ENCODE measurements at places on chromosomes 2 and 18.

GRCh38 chr2:136077107-136077506 is 40.8 kb downstream of the CXCR4 start:
- DNase-seq: no peak

GRCh38 chr18:70578480-70578879 is 289.6 kb downstream of the SOCS6 start:
- no peak for DNase-seq

DNA sequence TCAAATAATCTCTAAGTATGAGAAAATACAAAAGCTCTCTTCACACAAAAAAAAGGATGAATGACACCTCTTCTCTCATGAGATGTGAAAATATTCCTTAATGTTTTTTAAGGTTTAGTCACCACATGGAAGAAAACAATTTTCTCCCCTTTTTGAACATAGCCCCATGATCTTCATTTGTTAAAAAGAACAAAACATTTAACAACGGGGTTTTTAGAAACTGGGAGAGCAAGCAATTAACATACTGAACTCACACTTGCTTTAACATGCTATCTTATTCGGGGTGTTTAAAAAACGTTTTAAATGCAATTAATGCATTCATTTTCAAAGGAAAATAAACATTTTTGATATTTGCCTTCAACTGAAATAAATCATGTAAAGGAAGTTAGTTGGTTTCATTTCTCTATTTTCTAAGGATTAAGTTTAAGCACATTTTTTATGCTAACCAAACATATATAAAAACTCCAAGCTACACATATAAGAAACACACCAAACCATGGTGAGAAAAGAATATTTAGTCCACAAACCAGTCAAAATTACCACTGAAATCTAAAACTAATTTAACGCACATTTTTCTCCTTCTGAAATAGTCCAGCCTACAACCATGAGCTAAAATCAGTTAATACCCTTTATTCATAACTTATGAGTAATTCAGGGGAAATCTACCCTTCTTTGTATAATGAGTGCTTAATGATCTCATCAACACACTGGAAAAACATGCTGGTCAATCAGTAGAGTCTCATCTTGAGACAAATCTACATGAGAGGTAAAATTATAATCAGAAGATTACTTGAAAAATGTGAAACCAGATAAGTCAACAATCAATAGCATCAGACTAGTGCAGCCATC is 8.2 kb downstream of the FBXO11 start:
- no peak for DNase-seq

GRCh38 chr2:104788742-104789455 is 65.0 kb upstream of the POU3F3 start:
- DNase-seq: no peak

DNA sequence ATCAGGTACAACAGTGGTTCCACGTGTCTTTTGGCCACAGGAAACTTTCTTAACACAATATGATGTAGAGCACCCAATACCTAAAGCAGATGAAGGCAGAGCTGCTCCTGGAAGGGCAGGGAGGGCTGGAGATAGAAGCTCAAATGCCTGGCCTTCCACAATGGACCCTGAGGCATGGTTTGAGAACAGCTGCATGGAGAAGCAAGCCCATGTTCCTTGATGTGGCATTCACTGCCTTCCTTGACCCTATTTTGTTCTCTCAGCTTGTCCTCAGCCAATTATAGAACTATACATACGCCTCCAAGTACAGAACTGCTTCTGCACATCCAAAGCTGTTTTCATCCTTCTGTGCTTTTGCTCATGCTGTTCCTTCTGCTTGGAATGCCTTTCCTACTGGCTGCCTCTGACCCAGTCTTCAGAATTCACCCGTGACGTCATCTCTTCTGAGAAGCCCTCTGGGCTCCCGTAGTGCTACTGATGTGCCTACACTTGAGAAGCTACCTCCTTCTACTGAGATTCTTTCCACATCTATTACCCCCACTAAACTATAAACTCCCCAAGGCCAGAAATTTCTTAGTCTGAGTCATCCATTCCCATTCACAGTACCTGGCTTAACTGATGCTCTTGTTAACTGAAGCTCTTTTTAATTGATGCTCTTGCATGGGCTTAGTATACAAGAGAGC is 69.9 kb downstream of the CHRNA1 start:
- no peak for DNase-seq

- DNase-seq: no peak
Observed at GRCh38 chr2:98020992-98021713, 25.4 kb upstream of the TMEM131 start.

DNA sequence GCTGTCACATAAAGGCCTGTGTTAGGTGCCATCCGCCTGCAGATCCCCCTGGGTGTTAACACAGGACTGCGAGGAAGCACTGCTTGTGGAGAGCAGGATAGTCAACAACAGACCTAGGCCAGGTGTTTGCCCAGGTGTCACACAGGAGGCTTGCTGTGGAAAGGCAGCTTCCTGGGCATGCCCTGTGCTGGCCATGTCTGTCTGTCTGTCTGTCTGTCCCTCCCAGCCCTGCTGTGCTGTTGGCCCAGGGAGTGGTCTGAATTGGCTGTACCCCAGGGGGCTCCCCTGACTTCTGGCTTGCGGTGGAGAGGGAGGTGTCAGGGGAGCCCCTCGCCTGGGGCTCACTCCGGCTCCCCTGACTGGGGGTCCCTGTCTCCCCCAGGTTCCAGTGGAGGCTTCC is 53.2 kb downstream of the SH3BP4 start:
- DNase-seq: no peak

GRCh38 chr18:41767960-41768359 is 187.1 kb upstream of the PIK3C3 start:
- peak; percentile 67 for DNase-seq

GRCh38 chr18:36334798-36335197 is 37.3 kb downstream of the FHOD3 start:
- DNase-seq: no peak

DNA sequence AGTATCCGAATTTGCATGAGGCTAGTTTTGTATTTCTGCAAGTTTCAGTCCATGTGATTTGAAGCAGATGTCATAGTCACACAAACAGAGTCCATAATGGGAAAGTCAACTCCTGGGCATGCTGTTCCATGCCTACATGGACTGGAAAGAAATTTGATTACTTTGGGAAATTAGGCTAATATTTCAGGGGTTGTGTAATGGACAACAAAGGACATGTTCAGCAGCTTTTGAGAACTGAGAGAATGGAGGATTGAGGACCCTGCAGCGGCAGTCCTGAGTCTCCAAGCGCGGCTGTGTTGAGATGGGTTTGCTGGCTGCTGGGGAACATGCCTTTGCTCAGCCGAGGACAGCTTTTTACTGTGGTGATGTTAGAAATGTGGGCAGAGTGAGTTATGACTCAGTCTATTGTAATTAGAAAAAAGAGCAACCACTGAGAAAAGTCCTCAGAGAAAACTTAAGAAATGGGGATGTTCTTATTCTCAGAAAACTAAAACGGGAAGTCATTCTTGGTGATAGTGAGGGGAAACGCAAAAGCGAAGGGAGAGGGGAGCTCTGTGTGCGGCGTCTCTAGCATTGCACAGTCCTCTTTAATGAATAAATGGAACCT is 149.2 kb downstream of the FAM210A start:
- peak; percentile 55 for DNase-seq

GRCh38 chr18:64799376-64799775 is 650.5 kb upstream of the LINC00305 start:
- DNase-seq: no peak

DNA sequence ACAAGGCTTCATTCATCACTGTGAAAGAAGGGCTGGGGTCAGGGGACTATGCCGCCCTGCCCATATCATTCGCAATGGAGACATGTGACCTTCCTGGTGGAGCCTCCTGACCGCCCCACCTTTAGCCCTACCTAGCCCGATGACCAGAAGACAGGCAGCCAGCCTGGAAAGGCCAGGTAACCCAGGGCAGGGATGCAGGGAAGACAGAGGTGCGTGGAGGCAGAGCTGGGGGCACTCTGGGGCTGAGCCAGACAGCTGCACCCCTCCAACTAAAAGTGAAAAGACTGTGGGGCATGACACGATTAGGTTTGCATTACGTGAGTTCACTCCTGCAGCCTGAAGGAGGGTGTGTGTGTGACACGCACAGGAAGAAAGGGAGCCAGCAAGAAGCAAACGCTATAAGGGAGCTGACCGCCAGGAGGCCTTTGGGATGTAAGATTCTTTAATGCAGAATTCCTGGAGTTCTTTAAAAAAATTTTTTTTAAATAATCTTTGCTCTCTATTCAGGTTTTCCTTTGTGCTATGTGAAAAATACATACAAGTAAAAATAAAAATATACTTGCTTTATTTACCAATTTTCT is 3.7 kb upstream of the HES6 start:
- DNase-seq: no peak

DNA sequence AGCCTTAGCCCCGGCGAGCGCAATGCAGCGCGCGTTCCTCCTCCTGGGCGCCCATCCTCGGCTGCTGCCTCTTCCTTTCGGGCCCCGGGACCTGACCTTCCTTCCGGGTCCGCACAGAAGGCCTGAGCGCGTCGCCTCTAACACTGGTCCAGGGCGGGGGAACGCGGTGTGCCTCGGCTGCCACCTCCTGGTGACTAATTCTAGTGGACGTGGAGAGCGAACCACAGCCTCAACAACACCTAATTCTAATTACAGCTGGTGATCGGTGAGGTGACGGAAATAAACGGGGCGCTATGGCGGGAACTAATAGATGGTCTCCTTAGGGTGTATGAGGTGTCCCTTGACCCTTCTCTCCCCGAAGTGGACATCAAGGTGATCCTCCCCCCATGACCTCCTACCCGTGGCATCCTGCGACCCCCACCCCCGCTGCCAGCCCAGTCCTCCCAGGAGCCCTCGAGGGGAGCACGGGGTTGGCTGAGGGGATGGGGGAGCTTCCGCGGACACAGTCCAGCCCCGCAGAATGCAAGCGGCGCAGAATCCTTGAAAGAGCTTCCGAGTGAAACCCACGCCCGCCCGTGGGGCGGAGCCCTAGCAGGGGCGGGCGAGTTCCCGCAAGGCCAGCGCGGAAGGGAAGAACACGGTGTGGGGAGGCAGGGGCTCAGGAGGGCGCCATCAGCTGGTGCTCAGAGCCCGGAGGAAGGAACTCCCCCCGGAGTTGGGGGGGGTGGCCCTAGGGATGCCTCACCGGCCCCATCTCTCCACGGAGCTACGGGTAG is 12.8 kb upstream of the HMSD start:
- peak; percentile 90 for DNase-seq

DNA sequence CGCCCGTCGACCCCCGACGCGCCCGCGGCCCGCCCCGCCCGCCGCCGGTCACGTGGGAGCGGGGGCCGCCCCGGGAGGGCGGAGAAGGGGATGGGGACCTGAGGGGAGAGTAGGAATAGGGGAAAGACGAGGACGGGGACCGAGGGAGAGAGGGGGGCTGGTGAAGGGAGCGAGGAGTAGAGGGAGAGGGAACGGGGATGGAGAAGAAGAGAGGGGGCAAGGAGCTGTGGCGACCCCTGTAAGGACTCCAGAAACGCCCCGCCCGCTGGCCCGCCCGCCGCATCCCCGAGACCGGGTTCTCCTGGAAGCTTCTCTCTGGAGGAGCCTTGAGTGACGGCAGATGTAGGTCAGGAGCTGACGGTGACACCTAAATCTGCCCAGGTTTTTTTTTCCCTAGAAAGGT is 615 bp downstream of the ADNP2 start:
- DNase-seq: peak; percentile 79

DNA sequence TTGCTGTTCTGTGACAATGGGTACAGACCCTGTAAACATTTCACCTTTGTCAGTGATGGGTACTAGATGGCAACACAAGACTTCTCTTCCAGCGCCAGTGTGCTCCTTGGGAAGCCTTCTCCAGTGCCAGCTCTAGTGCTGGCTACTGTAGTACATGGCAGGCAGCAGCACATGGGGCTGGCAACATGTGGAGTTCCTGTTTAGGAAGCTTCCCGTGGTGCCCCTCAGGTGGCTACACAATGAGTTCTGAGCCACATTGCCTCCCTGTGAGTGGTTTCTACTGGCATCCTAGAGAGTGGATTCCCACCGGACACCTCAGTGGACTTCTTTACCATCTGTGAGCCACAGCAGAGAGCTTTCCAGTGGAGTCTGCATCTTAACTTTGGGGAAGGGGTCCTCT is 302.1 kb downstream of the CYRIA start:
- no peak for DNase-seq

GRCh38 chr18:45437366-45437765 is 177.9 kb upstream of the SLC14A2 start:
- no peak for DNase-seq

DNA sequence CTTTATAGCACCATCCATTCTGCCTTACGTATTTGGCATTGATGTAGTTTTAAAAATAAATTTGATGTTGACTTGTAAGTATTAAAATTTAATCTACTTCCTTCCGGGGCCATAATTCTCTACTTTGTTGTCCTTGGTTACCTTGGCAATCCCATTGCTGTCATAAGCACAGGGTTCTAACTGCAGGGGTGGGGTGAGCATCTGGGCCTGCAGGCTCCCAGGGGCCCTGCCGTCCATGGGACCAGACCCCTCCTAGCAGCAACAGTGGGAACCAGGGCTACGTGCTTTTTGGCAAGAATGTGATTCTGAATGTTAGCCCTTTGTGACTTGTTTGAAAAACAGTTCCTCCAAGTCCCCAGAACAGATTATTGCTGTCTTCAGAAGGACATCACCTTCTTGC is 4.9 kb downstream of the ASAP2 start:
- no peak for DNase-seq

DNA sequence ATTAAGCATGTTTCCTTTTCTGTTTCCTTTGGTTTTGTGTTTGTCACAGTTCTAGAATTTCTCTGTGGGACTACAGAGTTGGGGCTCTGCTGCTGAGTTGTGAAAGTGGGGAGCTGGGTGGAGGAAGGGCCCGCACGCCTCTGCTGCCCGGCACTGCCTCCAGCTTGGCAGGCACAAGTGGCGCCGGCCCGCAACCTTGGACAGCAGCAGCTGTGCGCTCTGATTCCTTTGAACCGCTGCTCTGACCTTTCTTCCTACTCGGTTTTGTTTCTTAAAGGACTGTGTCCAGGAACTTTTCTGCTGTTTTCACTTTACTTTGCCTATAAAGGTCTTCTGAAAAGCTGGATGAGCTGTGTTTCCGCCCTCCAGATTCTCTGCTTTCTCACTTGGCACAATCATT is 137.6 kb upstream of the ALPP start:
- DNase-seq: no peak

GRCh38 chr2:57881998-57882888 is 164.4 kb upstream of the VRK2 start:
- peak; percentile 15 for DNase-seq

GRCh38 chr18:77111449-77111848 is 21.1 kb downstream of the MBP start:
- no peak for DNase-seq

DNA sequence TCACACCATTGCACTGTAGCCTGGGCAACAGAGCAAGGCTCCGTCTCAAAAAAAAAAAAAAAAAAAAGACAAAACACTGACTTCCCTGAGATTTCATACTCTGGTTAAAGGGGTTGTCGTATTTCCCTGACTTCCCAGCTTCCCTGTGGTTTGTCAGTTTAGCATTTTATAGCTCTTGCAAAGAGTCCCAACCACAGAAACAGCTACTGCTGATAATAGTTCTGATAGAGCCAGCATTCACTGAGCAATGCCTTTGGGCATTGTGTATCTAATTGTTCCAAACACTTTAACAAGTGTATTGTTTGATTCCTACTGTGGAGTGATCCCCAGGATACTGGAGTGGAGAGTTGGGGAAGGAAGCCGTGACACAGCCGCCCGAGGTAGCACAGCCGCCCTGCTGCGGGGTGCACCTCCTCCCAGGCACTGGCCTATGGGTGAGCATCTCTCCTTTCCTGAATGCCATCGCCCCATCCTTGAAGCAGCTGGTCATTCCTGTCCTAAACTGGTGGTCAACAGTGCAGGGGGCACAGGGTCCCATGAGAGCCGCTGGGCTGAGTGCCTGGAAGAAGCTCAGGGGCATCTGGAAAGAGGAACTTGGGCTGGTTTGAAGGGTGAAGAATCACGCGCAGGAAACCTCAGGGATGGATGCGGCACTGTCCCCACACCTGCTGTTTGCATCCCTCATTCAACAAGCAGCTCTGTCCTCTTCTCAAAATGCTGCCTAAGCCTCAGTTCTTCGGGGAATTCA is 81.0 kb upstream of the TMEM18 start:
- no peak for DNase-seq
